Activated CD4-positive, alpha-beta T cell treated with anti-CD3 and anti-CD28 coated beads, Interleukin-2, amount 50 U/mL, for 4 hours (primary cell): ENCODE measurements at places on chromosomes 12 and 14.

- DNase-seq, result no peak
These were observed 822 bp upstream of the POU6F1 start for GRCh38 chr12:51218607-51219161.

DNA sequence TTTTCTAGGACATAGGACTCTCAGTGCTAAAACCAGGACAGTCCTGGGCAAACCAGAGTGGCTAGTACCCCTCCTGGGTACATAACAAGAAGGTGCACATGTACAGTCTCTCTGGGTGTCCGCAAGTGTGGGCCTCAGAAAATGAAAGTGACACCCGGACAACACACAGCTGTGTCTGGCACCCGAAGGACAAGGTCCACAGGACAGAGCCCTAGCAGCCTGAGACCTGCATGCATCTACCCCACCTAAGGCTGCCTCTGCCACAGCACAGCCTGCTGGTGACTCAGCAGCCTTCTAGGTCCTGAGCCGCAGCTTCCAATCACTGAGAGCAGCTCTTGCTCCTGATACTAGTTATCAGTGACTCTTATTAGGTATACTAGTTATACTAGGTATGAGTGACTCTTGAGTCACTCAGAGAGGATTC is 784.1 kb upstream of the TBX3 start:
- DNase-seq, result no peak

GRCh38 chr12:124914392-124915238 is at the start of gene UBC:
Gene UBC (minus strand): TSS chr12:124914650. CDS start chr12:124913771, 879 bp downstream.
- peak; percentile 87 for DNase-seq

DNA sequence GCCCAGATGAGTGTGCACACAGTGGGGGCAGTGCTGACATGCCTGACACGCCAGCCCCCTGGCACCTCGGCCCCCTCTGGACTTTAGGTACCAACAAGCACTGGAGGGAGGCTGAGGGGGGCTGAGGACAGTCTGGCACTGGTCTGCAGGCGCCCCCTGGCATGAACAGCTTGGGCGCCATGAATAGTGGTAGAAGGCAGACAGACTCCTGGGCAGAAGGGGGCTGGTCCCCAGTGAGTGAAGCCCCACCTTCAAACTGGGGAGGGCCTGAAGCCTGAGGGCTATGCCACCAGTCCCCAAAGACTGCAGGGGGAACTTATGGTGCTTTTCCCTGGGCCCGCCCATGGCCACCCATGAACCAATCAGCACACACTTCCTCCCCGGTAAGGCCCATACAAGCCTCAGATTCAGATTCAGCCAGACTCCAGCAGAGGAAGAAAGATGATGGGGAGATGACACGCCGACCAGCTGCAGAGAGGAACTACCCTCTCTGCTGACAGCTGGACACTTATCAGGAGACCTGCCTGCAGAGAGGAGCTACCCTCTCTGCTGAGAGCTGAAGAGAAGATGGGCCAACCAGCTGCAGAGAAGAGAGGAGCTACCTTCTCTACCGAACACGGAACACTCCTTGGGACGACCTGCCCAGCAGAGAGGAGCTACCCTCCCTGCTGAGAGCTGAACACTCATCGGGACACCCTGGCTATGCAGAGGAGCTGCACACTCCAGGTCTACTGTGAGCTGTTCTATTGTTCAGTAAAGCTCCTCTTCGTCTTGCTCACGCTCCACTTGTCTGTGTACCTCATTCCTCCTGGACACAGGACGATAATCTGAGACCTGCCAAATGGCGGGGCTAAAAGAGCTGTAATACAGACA is 324.5 kb downstream of the PCNX1 start:
- DNase-seq, result no peak

GRCh38 chr12:6465467-6466183 is 4.9 kb downstream of the VAMP1 start:
- DNase-seq, result no peak

DNA sequence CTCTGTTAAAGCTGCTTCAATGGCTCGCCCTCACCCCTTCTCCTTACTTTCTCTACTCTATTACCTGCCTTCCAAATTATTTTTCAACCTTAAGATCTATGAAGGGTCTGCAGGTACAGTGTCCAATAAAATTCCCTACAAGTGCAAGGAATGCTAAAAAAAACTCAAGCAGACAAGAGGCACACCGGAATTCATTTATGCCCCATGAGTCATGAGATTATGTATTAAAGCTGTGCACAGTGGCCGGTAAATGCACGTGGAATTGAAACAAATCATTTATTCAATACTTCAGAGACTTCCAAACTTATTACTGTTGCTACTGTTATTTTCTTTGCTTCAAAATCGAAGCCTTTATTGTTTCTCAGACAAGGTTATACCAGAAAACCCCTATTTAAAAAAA is 68.4 kb downstream of the ST8SIA1 start:
- no peak for DNase-seq

DNA sequence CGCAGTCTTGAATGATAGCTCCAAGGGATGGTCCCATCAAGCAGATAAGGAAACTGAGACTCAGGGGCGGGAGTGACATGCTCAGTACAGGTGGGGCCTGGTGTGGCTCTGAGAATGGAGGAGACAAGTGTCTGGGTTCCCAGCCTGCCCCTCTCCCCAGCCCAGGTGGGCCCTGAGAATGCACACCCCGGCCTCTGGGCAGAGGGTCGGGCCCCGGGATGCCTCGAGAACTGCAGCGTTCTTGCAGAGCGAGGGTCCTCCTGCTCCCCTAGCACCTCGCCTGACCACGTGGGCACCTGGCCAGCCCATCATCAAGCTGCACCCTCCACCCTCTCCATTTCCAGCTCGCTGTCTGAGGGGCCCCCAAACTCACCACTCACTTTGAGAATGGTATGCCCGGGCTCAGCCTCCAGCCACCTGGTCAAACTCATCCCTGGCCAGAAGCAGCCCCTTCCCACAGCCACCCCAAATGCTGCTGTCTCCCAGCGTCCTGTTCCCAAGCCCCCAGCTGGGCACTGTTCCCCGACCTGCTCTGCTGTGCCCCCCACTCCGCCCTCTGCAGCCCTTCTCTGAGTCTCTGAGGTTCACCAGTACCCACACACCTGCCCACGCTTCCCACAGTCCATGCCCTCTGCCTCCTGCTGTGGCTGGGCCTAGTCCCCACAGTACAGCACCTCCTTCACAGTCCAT is 44.3 kb downstream of the CYP46A1 start:
- DNase-seq, result no peak

DNA sequence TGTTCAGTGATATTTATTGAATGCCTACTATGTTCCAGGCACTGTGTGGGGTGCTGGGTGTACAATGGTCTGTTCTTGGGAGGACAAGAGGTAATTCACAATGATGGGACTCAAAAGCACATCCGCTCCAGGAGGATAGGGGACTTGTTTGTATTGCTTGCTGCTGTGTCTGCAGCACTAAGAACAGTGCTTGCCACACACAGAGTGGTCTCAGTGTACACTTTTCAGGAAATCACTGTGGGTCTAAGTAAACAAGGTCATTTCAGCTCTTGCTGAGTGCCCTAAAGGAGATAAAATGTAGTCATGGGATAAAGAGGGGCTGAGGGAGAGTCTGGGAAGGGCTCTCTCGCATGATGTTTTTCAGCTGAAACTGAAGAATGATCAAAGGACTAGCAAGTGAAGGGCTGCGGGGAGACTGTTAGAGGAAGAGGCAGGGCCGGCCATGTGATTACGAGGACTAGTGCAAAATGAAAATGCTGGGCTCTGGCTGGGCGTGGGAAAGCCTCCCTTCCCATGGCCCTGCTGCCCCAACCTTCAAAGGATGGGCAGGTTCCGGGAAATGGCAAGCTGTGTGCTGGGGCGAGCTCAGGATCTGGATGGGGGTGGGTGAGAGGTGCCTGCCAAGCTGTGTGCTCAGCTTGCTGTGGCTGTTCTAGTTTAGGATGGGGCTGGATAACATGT is 39.1 kb downstream of the ADCK1 start:
- no peak for DNase-seq

GRCh38 chr14:67623114-67623513 is 3.4 kb downstream of the ARG2 start:
- DNase-seq, result no peak

DNA sequence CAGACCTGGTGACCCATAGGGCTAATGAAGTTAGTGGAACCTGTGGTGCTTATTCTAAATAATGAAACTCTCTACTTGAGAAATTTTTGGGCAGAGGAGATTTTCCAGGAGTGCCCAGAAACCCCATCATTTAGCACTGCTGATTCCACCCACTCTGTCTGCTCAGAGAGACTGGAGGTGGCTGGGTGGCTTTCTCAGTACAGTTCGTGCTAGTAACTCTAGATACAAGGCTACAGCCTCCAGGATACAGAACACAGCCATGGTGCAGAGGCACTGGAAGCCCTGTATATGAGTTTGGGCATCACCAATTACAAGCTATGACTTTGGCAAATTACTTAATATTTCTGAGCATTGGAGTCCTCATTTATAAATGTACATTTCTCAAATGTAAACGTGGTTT is 32.4 kb downstream of the CCDC177 start:
- DNase-seq, result no peak

GRCh38 chr14:75793806-75794205 is 132.8 kb downstream of the TTLL5 start:
- no peak for DNase-seq

GRCh38 chr14:54735424-54735823 is 167.2 kb downstream of the GCH1 start:
- no peak for DNase-seq

GRCh38 chr14:101719708-101720107 is 41.8 kb upstream of the PPP2R5C start:
- no peak for DNase-seq

- DNase-seq, result no peak
These were observed 27.8 kb upstream of the ABCD2 start for GRCh38 chr12:39647383-39647782.

- DNase-seq, result no peak
These were observed 874 bp upstream of the YARS2 start for GRCh38 chr12:32756476-32757066.

DNA sequence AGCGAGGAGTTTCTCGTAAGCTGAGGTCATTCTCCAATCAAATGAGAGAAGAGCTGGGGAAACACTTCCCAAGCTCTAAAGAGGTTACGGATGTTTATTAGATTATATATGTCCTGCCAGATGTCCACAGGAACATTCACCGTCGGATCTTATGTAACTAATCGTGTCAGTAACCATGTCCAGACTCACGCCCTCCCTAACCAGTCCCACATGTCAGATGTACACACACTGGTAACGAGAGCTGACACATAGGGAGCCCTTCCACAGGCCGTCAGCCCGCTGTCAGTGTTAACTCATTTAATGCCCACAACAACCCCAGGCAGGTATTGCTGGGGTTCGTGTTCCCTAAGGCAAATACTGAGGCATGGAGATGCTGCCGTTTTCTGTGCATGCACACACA is 223.7 kb upstream of the RTL1 start:
- no peak for DNase-seq

DNA sequence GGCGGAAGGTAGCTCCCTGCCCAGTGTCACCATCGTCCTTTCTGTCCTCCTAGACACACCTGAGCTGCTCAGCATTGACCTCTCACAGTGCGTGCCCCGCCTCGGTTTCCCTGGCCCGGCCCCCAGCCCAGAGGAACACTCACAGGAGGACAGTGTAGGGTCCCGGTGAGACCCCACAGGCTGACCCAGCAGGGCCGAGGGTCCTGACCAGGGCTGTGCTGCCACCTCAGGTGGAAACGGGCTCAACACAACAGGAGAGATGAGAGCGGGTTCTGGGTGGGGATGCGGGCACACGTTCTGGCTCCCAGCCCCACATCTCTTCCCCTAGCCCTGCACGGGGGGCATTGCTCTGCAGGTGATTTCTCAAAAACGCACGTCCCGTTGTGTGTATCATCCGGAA is 98.1 kb downstream of the PIWIL1 start:
- no peak for DNase-seq

DNA sequence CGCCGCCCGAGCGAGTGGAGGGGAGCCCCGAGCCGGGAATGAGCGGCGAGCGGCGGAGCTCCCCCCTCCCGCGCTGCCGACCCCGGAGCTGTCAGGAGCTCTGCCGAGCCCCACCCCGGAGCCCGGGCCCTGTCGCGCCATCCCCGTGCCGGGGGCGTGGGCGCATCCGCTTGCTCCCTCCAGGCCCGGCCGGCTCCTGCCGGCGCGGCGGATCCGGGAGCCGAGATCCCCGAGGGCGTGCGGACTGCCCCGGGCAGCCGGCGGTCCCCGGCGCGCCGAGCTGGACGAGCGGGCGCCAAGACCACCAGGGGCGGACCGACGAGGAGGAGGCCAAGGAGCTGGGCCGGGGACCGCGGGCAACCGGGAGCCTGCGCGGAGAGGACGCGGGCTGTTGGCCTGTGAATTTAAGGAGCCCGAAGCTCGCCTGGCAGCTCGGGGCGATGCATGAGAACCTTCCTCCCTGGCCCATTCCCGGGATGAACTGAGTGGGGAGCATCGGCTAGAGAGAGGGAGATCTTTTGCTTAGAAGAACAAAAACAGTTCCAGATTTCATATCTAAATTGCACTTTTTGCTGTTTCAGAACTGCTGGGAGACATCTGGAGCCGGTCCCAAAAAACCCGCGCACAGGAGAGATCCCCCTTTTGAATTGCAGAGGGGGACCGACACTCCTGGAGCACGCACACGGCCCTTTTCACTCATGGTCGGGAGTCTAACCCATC is 2.0 kb downstream of the PTHLH start:
- DNase-seq, result no peak

DNA sequence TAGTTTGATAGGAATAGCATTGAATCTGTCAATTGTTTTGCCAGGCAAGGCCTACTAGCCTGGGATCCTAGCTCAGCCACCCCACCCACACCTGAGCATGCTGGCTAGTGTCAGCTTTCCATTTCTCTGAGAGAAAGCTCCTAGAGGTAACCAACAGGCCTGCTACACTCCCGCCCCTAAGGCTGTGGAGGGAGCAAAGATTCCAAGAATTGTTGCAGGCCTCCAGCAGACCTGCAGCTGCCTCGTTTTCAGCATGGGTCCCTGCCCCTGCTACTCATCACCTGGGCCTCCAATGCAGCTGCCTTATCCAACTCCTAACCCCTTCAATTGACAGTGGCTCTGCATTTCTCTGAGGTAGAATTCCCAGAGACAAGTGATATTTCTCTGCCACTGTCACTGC is 852.4 kb upstream of the MDGA2 start:
- DNase-seq, result no peak

- DNase-seq, result no peak
These were observed 631.8 kb downstream of the TMTC2 start for GRCh38 chr12:83318386-83319098.

DNA sequence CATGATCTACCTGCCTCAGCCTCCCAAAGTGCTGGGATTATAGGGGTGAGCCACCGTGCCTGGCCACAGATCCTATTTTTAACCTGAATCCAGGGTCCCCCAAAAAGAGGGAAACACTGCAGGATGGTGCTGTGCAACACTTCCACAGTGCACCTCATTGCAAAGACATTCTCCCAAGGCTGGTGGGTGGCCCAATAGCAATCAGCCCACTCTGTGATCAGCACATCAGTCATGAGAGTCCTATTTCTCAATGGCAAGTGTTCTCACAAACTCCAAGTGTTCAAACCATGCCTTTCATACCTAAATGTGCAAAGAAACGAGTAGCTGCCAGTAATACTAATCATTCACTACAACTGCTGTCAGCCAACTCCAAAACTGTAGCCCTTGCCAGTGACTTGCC is 612.9 kb downstream of the CCER1 start:
- no peak for DNase-seq

GRCh38 chr14:77058785-77059184 is 30.3 kb upstream of the IRF2BPL start:
- no peak for DNase-seq

GRCh38 chr14:80653956-80654355 is 287.6 kb downstream of the CEP128 start:
- no peak for DNase-seq
